ENCODE measurements at places on chromosomes 7 and 10. TPM values are rescaled to one million over a fixed set of nuclear protein-coding genes. Genes with fewer than 3 reads are reported as not detected.
A peak's percentile ranks its signal among the peaks of the same experiment; 100 is the strongest.

The SLC16A12 gene
- total RNA-seq = 7.4 TPM

- no peak overlapping the region for H3K27ac ChIP-seq
- no peaks in the 10 kb centered on the region for H3K27me3 ChIP-seq
- DNase-seq = no peak
- no peaks in the 10 kb centered on the region for H3K36me3 ChIP-seq
- no peak overlapping the region for H3K4me3 ChIP-seq
These were observed 76.7 kb downstream of the ZRANB1 start for GRCh38 chr10:125018576-125019143.

GRCh38 chr10:77715088-77715487 is 77.5 kb upstream of the KCNMA1 start:
- DNase-seq = no peak
- H3K36me3 ChIP-seq = no peaks in the 10 kb centered on the region
- no peaks in the 10 kb centered on the region for H3K4me1 ChIP-seq

GRCh38 chr10:113456741-113457140 is 96.1 kb upstream of the HABP2 start:
- no peak overlapping the region for H3K27ac ChIP-seq
- no peaks in the 10 kb centered on the region for H3K27me3 ChIP-seq
- no peak for DNase-seq
- peaks cover 5% of the 10 kb centered on the region for H3K4me1 ChIP-seq
- no peaks in the 10 kb centered on the region for H3K36me3 ChIP-seq

The KCP gene
- not detected for total RNA-seq

The AGAP3 gene
- total RNA-seq = 52.3 TPM

DNA sequence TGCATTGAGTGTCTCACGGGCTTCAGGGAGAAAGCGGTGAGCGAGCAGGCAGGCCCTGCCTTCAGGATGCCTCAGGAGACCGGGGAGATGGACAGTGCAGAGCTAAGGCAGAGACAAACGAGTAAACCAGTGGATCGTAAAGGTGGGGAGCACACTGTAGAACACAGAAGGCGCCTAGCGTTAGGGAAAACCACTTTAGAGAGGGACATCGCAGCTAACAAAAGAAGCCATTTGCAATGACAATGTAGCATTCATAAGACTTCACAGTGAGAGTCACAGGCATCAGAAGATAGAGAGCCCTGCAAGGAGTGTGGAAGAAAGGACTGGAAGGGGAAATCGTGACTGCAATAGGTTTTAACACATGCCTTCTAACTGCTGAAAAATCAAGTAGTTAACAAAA is 54.9 kb upstream of the TMEM273 start:
- no peak overlapping the region for H3K27ac ChIP-seq
- H3K27me3 ChIP-seq = no peaks in the 10 kb centered on the region
- H3K36me3 ChIP-seq = no peaks in the 10 kb centered on the region
- H3K4me3 ChIP-seq = no peak overlapping the region
- no peaks in the 10 kb centered on the region for H3K4me1 ChIP-seq

GRCh38 chr10:87054373-87055295 is 34.5 kb downstream of the FAM25A start:
- H3K27me3 ChIP-seq = no peaks in the 10 kb centered on the region
- H3K27ac ChIP-seq = no peak overlapping the region
- DNase-seq = no peak
- H3K36me3 ChIP-seq = peaks cover 1% of the 10 kb centered on the region
- no peak overlapping the region for H3K4me3 ChIP-seq
- H3K4me1 ChIP-seq = no peaks in the 10 kb centered on the region

GRCh38 chr7:30660331-30661255 is 21.7 kb downstream of the CRHR2 start:
- H3K4me3 ChIP-seq = no peak overlapping the region
- H3K36me3 ChIP-seq = no peaks in the 10 kb centered on the region
- no peak overlapping the region for H3K27ac ChIP-seq

DNA sequence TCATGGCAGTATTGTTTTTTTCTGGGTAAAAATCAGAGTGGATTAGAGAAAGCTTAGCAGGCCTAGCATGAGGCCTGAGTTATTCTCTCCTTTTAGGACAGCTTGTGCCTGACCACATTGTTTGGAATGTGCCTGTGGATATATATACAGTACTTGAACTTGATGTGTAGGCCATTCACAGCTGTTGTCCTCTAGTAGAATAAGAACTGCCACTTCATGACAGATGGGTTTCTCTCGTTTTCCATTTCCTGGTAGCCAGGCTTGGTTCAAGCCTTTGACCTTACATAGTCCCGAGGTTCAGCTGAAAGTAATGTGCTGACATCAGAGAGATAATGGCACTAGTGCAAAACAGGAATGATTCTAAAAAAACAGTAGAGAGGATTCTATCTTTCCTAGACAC is 473.9 kb downstream of the AUTS2 start:
- DNase-seq = no peak
- H3K4me3 ChIP-seq = no peak overlapping the region
- H3K27ac ChIP-seq = no peak overlapping the region
- H3K4me1 ChIP-seq = no peaks in the 10 kb centered on the region
- no peaks in the 10 kb centered on the region for H3K36me3 ChIP-seq

GRCh38 chr7:26372704-26373103 is 81.0 kb downstream of the SNX10 start:
- H3K27me3 ChIP-seq = peaks cover 12% of the 10 kb centered on the region
- no peaks in the 10 kb centered on the region for H3K36me3 ChIP-seq
- peak overlapping the region; percentile 78 for H3K27ac ChIP-seq
- no peak for DNase-seq
- no peak overlapping the region for H3K4me3 ChIP-seq

The GFRA1 gene
- total RNA-seq = 75.1 TPM

- H3K4me1 ChIP-seq = no peaks in the 10 kb centered on the region
- H3K27ac ChIP-seq = no peak overlapping the region
- no peaks in the 10 kb centered on the region for H3K36me3 ChIP-seq
- no peaks in the 10 kb centered on the region for H3K27me3 ChIP-seq
- no peak for DNase-seq
These were observed 24.0 kb downstream of the CDHR3 start for GRCh38 chr7:105987046-105987445.

The IDI2 gene
- not detected for total RNA-seq

The NFE2L3 gene
- total RNA-seq = not detected

The CDHR1 gene
- total RNA-seq = 1.0 TPM

DNA sequence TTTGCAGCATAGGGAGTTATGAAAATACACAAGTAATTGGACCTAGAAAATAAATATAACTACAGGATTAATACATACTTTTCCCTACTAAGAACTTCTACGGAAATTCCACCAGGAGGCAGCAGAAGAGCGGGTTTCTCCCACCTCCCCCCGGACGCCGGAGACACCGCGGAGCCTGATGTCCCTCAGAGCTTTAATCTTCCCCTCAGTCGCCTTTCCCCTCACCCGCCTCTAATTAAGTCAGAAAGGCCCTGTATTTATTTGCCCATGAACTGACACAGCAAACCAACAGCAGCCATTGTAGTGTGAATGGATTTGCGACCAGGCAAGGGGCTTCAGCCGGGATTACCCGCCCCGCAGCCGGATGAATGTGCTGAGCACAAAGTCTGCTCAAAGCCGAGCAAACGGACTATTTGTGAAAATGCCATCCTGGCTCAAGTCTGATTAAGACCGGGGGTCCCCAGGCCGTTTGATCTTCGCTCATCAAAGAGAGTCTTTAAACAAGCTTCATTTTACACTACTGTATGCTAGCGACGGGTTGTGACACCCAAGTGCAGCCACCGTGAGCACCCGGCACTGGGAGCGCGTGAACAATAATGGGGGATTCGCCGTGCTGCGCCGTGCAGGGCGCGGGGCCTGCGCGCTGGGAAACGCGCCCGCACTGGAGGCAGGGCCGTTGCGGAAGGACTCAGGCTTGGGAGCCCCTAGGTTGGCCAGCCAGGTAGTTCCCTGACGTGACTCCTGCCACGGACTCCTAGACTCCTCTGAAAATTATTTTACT is 5.6 kb upstream of the DKK1 start:
- no peaks in the 10 kb centered on the region for H3K27me3 ChIP-seq
- H3K4me3 ChIP-seq = peak overlapping the region; percentile 30
- no peak overlapping the region for H3K27ac ChIP-seq
- no peaks in the 10 kb centered on the region for H3K36me3 ChIP-seq
- peaks cover 3% of the 10 kb centered on the region for H3K4me1 ChIP-seq

- H3K4me3 ChIP-seq = no peak overlapping the region
- H3K27me3 ChIP-seq = no peaks in the 10 kb centered on the region
- H3K36me3 ChIP-seq = no peaks in the 10 kb centered on the region
- DNase-seq = no peak
- H3K27ac ChIP-seq = no peak overlapping the region
These were observed 138.1 kb downstream of the DOCK1 start for GRCh38 chr10:127043301-127043700.

- H3K27ac ChIP-seq = peak overlapping the region; percentile 72
- H3K4me3 ChIP-seq = peak overlapping the region; percentile 46
- no peaks in the 10 kb centered on the region for H3K27me3 ChIP-seq
- peaks cover 8% of the 10 kb centered on the region for H3K4me1 ChIP-seq
- DNase-seq = no peak
- H3K36me3 ChIP-seq = no peaks in the 10 kb centered on the region
These were observed 1.3 kb downstream of the CLIP2 start for GRCh38 chr7:74290553-74290950.

DNA sequence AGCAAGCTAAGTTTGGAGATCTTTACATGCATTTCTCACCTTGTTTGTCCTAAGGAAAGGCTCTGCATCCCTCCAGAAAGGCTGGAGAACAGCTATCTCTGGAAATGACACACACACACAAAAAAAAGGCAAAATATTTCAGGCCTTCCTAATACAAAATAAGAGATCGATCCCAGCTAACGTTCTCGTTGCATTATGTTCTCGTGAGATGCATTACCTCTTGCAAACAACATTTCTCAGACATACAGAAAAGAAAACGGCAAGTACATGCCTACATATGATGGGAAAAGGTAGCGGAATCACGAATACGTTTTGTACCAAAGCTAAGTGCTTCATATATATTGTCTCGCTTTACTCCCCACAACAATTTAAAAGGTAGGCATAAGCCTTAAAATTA is 488 bp downstream of the MTERF1 start:
- no peak for DNase-seq
- no peaks in the 10 kb centered on the region for H3K4me1 ChIP-seq
- H3K27me3 ChIP-seq = no peaks in the 10 kb centered on the region
- H3K27ac ChIP-seq = peak overlapping the region; percentile 76

GRCh38 chr7:106600569-106601373 is 60.2 kb downstream of the CCDC71L start:
- no peaks in the 10 kb centered on the region for H3K27me3 ChIP-seq
- H3K4me1 ChIP-seq = no peaks in the 10 kb centered on the region
- H3K4me3 ChIP-seq = no peak overlapping the region
- no peaks in the 10 kb centered on the region for H3K36me3 ChIP-seq

- no peaks in the 10 kb centered on the region for H3K36me3 ChIP-seq
- DNase-seq = no peak
- no peaks in the 10 kb centered on the region for H3K27me3 ChIP-seq
- no peaks in the 10 kb centered on the region for H3K4me1 ChIP-seq
- no peak overlapping the region for H3K4me3 ChIP-seq
These were observed 12.9 kb downstream of the AGK start for GRCh38 chr7:141563956-141564623.
